Tibial nerve (tissue), 4 donors: ENCODE measurements at places on chromosomes 13 and 19. TPM values are rescaled to one million over a fixed set of nuclear protein-coding genes. Genes with fewer than 3 reads are reported as not detected.

CD33 gene
- 8.6 TPM for total RNA-seq

PSG1 gene
- total RNA-seq: not detected

CATSPERD gene
- not detected for total RNA-seq

PRR22 gene
- 3.5 TPM for total RNA-seq
